ENCODE measurements at places on chromosomes 12 and 14.

DNA sequence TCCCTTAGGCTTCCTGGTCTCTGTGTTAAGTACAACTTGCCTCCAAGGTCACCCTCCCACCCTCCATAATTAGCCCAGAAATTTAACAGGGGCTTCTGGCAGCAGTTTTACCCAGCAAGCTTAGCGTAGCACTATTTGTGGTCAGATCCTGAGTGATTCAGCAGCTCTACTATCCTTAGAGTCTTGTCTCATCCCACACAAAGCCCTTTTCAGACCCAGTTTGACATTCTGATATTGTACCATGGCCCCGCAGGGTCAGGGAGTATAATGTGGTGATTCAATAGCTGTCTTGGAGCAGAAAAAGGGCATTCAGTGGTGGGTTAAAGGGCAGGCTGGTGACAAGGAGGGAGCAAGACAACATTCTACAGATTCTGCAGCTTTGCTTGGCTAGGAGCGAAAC is 153.8 kb upstream of the DDHD1 start:
- no peak for DNase-seq

DNA sequence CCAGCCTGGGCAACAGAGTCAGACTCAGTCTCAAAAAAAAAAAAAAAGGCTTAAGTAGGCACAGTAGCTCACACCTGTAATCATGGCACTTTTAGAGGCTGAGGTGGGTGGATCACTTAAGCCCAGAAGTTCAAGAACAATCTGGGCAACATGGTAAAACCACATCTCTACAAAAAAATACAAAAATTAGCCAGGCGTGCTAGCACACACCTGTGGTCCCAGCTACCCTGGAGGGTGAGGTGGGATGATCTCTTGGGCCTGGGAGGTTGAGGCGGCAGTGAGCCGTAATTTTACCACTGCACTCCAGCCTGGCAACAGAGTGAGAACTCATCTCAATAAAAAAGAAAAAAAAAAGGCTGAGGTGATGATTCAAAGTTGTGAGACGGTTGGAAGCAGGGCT is 9.1 kb upstream of the RESF1 start:
- no peak for DNase-seq

DNA sequence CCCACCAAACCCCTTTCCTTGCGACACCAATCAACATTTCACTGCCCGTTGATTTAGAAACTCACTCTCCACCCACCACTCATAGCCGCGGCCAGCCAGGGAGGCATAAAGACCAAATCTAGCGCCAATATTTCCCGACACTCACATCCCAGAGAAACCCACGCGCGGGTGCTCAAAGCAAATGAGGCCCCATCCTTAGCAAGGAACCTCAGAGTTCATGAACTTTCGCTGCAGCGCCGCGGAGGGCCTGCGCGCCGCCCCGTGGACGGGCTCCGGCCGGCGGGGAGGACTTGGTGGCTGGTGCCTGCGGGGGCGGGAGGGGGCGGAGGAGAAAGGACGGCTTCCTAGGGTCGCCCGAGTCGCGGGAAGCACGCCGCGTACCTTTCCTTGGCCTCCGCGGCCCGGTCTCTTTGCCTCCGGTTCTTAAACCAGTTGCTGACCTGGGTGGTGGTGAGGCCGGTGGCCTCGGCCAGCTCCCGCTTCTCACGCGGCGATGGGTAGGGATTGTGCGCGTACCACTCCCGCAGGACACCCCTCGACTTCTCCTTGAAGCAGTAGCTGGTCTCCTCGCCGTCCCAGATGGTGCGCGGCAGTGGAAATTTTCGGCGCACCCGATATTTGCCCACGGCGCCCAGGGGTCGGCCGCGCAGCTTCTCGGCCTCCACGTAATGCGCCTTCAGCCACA is 886 bp downstream of the SIX1 start:
- no peak for DNase-seq

DNA sequence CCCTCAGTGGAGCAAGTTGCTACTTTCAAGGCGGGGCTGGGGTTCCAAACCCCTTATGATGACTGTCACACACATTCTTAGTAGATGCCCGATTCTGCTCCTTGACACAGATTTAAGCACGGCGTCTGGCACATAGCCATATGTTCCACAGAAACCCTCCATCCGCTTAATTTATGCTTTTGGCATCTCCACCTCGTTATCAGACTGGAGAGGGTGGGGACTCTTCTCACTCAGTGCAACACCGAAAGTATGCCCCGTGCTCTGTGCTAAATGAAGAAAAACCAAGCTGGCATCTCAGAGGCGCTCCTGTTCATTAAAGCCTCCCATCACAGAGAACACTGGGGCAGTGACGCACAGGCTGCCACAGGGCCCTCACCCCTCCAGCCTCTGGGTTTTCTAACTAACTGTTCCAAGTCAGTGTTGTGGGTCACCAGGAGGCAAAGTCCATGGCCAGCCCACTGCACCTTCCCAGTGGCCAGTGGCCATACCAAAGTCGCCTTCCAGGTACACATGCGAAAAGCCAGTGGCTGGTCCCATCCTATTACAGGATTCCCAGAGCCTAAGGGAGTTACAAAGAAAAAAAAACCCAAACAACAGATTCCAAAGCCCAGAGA is 27.3 kb downstream of the CCDC88C start:
- no peak for DNase-seq

DNA sequence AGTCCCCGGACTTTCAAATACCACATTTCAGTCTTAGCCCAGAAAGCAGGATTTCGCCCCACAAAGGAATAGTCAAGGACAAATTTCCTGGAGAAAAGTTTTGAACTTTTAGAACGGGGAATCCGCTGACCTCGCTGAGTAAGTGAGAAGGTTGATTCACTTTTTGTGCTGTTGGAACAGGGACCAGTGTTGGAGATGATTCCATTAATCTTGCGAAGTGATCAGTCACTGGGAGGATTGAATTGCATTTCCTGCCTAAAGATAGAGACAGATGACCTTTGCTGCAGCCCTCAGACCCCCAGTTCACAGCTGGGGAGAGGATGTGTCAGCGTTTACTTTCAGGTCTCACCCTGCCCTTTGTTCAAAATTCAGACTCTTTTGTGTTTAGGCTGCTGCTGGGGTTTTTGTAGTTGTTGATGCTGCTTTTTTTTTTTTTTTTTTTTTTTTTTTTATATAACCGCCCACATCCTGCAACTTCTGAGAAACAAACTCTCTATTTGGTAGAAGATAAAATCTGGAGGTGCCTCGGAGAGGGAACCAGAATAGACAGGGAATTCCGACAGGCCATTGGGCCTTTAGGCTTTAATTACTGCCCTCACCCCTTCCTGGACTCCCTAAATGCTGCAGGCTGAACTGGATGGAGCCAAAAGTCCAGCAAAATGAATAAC is 9.8 kb upstream of the KDM2B start:
- DNase-seq = peak; percentile 44

DNA sequence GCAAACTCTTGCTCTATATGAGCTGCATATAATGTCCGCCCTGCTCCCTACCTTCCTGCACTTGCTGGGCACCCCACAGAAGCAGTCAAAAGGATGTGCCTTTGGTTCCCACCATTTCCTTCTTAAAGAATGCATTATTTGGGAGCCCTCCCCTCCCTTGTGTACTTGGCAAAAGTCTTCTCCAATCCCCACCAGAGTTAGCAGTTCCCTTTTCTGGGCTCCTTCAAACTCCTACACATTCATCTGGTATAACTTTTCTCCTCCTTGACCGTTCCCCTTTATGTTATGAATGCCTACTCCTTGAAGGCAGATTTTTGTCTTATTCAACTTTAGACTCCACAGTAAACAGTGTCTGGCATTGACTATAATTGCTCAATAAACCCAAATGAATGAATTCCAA is 27.8 kb downstream of the AREL1 start:
- no peak for DNase-seq

GRCh38 chr14:94673781-94674231 is 61.6 kb downstream of the SERPINA3 start:
- DNase-seq = no peak

GRCh38 chr12:5230861-5231260 is 187.2 kb downstream of the KCNA5 start:
- DNase-seq = no peak

GRCh38 chr12:127677537-127678131 is 589.3 kb upstream of the TMEM132C start:
- DNase-seq = peak; percentile 12

DNA sequence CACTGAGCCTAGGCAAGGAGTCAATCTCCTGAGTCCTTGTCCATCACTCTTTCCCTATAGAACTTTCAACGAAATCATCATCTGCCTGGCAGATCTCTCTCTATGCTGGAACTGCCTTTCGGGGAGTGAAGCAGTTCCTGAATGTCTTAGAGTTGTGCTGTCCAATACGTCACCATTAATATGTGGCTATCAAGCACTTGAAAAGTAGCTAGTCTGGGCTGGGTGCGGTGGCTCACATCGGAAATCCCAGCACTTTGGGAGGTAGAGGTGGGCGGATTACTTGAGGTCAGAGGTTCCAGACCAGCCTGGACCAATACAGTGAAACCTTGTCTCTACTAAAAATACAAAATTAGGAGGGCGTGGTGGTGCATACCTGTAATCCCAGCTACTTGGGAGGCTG is 35.1 kb downstream of the NRDE2 start:
- no peak for DNase-seq

DNA sequence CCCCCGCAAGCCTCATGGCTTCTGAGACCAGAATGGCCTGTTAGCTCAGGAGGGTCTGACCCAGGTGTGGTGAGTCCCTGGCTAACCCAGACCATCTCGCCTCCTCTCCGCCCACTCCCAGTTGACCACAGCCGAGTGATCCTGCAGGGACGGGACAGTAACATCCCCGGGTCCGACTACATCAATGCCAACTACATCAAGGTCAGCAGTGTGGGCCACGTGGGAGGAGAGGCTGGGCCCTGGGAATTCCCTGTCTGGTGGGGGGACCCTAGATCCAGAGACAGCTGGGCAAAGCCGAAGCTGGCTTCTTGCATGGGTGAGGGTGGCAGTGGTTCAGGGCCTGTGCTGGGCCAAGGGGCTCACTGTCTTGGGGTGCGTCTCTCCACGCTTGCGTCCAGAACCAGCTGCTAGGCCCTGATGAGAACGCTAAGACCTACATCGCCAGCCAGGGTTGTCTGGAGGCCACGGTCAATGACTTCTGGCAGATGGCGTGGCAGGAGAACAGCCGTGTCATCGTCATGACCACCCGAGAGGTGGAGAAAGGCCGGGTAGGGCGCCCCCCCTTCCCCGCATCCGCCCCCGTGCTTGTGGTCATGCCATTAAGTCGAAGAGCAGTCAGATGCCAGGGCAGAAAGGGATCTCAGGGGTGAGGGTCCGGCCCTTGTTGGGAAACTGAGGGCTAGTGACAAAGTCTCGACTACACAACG is 5.0 kb downstream of the PTPN6 start:
- no peak for DNase-seq

- no peak for DNase-seq
These were observed 50.1 kb upstream of the KCNA1 start for GRCh38 chr12:4859478-4860210.

GRCh38 chr12:128338386-128339125 is 71.6 kb downstream of the TMEM132C start:
- no peak for DNase-seq

DNA sequence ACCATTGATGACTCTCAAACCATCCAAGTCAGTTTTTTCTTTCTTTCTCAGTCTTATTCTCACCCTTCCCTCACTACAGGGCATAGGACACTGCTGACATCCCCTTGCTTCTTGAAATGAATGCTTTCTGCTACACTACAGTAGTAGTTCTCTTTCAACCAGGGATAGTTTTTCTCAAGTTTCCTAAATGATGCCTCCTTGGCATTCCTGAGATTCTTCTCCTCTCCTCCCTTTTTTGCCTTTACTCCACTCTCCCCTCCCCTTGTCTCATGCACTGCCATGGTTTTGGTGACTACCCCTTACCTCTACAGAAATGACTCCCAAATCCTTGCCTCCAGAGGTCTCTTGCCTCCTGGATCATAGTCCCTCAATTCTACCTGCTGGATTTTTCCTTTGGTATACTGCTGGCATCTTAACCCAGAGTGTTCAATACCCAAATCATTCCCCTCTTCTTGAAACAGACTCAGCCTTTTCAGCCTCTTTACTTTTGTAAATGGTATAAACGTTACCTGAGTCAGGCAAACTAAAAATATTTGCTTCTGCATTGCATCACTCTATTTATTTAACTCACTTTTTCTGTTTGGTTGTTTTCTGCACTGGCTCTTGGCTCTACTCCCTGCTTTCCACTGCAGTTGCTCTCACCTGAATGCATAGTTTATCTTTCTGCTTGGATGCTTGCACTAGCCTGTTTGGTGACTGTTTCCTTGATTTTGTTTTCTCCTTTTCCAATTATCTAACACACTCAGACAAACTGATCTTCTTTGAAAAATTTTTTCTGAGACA is 211.6 kb upstream of the IGF1 start:
- DNase-seq = no peak

Measured in T-helper 9 cell (primary cell).